ENCODE measurements at places on chromosomes 16 and 17.

GRCh38 chr16:65202461-65202860, 80.6 kb upstream of the CDH11 start:
- no peak for DNase-seq

DNA sequence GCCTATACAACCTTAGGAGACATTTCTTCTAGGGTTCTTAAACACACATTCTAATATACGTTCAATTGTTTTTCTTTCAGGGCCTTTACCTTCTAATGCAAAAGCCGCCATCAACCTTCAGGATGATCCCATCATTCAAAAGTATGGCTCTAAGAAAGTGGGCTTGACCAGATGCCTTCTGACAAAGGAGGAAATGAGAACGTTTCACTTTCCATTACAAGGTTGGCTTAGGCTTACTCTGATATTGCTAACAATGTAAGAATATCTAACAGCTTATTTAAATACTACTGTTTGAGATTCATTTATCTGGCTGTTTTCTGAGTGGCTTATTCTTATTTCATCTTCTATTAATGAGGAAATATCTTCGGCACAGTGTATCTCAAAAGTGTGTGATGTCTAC, 15.4 kb downstream of the REXO5 start:
- DNase-seq: no peak

GRCh38 chr16:78209951-78210661, 110.7 kb downstream of the WWOX start:
- DNase-seq: no peak

- DNase-seq: no peak
These were observed 5.8 kb downstream of the TSR3 start for GRCh38 chr16:1345651-1346421.

DNA sequence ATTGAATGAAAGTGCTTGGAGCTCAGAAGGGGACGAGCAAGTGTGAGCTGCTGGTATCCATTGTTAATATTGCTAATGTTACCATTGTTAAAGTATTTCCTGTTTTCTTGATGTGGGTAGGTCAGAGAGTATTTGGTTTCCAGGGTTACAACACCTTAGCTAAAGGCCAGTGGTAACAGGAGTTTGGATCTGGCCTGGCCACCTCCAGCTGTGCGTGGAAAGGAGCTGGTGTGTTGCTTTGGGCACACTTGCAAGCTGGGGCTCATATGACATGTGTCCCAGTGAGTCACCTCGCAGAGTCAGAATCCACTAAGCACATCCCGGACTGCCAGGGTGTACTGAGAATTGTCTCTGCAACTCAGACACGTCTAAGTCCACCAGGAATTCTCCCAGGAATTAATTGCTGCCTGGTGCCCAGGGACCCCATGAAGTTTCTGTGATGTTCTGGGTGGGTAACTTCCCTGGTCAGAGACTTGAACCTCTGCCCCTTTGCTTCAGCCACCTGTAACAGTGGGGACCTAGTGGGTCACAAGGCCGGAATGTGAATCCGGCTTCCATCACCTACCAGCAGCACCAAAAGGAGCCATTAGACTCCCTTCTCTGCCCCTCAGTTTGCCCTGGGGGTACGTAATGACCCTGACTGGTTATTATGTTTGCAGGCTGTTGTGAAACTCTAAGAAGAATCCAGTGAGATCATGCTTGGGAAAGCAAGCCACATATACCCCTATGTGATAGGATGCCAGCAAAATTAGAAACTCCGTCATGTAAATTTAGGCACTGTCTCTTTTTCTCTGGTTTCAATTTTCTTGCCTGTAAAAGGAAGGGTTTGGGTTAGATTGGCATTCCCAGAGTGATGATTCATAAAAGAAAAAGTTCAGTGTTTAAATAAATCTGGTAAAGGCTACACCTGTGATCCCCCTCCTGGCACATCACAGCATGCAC, 12.8 kb downstream of the SLC6A2 start:
- DNase-seq: no peak

DNA sequence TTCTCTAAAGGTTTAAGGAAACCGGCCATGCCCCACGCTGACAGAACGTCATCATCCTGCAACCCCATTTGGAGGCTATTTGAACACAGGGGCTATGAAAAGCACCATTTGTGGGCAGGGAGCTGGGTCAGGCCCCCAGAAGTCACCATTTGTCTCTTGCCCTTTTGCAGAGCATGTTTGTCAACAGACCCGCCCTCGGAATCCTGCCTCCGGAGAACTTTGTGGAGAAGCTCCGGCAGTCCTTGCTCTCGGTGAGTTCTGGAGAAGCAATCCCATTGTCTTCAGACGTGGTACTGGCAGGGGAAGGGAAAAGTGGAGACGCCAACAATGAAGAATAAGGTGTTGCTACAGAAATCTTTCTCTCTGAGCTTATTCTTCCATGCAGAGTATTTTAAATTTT, 33.5 kb downstream of the TMEM186 start:
- DNase-seq: no peak
